KBM-7 (cell line): ENCODE measurements at places on chromosomes 12 and 14.

DNA sequence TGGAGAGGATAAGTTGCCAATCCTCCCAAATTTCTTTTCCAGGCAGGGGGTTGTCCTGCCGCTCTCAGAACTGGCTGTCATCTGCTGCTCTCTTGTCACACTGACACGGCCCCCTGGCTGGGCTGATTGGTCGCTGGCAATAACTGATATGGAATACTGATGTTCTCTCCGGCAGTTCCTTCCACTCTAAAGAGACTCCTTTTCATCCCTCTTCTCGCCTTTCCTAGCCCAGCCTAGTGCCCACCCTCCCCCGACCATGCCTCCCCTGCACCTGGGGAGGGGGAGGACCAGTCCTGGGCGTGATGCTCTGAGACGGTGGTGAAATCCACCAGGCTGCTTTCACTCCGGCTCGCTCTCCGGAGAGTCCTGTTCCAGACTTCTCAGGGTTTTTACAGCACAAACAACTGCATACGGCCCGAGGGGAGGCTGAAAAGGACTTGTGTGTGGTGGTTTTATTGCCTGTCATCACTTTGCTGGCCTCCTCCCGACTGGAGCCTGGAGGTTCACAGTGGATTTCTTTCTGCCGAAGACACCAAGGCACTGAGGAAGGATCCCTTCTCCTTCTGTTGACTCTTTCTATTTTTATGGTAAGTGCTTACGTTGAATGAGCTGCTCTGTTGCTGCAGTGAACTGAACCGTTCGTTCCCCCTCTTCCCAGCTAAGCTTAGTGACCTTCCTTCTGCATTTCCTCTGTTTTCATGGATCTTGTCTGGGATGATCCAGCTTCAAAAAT, at the start of gene ANO4:
Gene ANO4 (plus strand): TSS at position 336 of the 733 bp plus-strand sequence. CDS start 107,010 bp downstream, outside the sequence.
- no peak for DNase-seq

DNA sequence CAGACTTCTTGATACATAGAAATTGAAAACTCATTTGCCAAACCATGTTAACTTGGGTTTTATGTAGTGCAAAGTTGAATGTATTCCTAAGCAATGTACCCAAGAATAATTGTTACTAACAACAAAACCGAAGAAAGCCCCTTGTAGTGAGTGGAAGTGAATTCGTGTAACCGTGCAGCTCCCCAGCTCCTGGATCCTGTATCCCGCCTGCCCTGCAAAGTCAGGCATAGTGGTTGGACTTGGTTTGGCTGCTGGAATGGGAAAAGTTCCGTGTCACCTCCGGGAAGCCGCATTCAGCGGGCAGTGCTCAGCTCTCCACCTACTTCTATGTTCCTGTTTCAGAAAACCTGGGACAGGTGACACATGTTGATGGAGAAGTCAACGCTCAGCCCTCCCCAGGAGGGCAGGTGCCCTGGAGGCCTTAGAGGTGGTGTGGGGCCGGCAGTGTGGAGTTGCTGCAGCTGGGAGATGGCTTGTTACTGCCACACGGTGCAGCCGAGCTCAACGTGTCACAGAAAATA, 29.2 kb upstream of the C14orf180 start:
- no peak for DNase-seq

DNA sequence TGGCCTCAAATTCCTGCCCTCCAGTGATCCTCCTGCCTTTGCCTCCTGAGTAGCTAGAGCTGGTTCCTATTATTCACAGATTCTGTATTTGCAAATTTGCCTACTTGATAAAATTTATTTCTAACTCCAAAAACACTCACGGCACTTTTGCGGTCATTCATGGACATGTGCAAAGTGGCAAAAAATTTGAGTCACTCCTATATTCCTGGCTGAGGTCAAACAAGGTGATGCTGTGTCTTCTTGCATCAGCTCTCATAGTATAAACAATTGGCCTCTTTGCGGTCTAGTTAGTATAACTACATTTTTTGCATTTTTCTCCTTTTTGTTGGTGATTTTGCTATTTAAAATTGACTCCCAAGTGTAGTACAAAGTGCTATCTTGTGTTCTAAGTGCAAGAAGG, 24.7 kb downstream of the ATF1 start:
- no peak for DNase-seq

DNA sequence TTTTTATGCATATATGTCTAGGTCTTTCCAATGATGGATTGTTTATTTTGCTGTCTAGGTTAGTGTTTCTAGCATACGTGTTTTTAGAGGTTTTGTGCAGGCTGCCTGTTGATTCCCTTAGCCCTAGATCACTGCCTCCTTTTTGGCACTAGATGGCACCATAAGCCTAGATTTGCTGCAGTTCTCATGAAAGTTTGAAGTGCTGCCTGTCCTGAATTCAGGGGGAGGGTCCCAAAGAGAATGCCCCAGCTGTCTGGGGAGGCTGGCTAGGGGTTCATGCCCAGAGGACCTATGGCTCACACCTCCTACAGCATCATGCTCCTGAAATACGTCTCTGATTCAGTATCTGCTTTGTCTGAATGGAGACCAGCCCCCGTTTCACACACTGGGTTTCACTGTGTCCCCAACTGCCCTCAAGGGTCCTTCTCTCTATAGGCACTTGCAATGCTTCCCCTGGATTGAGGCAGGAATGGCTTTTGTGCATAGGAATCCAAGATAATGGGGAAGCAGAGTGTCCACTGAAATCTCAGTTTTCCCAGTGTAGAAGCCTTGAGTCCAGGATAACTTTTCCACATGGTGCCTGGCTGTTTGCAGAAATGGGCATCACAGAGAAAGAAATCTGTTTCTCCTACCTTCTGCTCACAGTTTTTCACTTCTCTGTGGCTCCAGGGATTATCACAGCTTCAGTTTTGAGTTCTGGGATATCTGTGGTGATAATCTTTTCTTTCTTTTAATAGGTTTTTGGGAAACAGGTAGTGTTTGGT, 14.2 kb upstream of the TXNRD1 start:
- DNase-seq: peak; percentile 81

- DNase-seq: no peak
Observed at GRCh38 chr14:80764921-80765507, 176.5 kb downstream of the CEP128 start.

GRCh38 chr14:73027984-73028383, 1.1 kb upstream of the ZFYVE1 start:
- no peak for DNase-seq

DNA sequence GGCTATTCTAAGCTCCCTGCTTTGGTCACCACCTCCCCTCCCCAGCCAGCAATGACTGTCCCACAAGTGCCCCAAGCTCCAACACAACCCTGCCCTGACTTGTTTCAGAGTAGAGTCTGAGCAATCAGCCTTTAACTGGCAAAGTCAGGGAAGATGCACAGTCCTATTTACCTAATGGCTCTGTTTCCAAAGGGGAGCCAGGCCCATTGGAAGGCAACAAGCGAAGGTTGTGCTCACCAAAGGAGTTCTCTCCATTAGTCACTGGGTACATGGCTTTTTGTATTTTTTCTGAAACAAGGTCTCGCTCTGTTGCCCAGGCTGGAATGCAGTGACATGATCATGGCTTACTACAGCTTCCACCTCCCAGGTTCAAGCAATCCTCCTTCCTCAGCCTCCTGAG, 267.1 kb upstream of the CRY1 start:
- no peak for DNase-seq

- no peak for DNase-seq
Observed at GRCh38 chr12:68447797-68448260, 115.7 kb upstream of the MDM1 start.

GRCh38 chr14:31879661-31880348, 197.3 kb upstream of the ARHGAP5 start:
- no peak for DNase-seq
